Activated naive CD4-positive, alpha-beta T cell treated with anti-CD3 and anti-CD28 coated beads, Interleukin-2, amount 50 U/mL, for 16 hours (primary cell): ENCODE measurements at places on chromosomes 11 and 22.

- no peak for DNase-seq
Measured at GRCh38 chr22:37258753-37259401, 14.8 kb upstream of the RAC2 start.

DNA sequence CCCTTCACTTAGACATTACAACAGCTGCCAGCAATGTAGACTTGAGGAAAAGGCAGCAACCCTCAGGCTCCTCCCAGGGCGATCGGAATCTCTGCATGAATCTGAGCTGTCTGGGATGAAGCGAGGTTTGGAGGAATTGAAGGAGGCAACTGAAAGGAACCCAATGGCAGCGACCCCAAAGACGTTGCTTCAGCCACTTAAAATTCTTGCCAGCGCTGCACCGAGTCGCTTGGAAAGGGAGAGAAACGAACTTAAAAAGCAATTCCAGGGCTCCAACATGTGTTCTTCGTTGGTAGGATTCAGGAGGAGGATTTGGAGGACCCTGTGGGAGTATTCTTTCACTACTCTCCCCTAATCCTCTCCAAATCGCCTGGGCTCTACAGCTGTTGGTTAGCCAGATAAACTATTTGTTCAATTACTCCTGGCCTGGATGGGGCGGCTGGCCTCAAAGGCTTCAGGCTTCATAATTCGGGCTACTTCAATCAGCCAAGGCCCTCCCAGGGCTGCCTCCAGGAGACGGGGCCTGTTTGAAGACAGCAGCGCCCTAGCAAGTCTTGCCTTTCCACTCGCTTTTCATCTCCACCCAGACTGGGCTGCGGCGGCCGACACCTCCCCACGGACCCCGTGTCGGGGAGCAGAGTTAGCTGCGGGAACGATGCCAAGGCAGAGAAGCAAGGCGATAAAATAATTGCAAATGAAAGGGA, 72.4 kb upstream of the TMEM45B start:
- DNase-seq = no peak

GRCh38 chr22:19522190-19522880, 1.9 kb downstream of the CLDN5 start:
- no peak for DNase-seq

- no peak for DNase-seq
Measured at GRCh38 chr11:78140392-78141077, 1.1 kb upstream of the ALG8 start.

DNA sequence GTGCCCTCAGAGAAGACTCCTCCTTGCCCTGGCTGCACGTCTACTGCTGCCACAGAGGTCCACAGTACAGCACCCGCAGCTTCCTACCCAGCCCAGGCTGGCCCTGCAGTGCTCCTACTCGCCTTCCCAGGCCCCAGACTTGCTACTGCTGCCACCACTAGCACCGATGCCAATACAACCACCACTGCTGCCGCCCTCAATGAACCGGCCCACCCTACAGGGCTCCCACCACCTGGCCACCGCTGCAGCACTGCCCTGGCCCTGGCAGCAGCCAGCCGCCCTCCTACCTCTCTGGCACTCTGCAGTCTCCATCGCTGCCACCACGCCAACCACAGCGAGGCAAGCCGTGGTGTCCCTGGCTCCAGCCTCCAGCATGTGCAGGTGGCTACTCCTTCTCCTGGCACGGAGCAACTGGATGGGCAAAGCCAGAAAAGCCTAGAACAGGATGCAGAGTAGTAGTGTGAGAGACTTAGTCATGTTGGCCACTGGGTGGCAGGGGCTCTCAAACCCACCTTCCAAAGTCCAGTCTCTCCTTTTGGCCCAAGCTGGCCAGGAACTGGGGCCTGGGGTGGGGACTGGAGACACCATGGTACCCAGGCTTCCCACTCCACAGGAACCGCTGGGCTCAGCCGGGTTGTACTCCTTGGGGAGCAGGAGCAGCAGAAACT, 39.4 kb downstream of the C22orf42 start:
- DNase-seq = no peak

DNA sequence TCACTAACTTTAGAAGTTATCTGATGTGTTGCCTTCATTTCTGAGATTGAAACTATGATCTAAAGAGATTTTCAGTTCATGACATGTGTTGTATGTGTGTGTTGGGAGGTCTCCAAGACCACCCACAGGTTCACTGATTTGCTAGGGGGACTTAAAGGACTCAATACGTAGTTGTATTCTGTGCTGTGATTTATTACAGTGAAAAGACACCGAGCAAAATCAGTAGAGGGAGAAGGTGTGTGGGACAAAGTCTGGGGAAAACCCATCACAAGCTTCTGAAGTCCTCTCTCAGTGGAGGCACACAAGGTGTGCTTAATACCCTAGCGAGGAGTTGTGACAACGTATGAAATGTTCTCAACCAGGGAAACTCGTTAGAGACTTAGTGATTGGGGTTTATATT, 35.6 kb downstream of the RNF169 start:
- no peak for DNase-seq

DNA sequence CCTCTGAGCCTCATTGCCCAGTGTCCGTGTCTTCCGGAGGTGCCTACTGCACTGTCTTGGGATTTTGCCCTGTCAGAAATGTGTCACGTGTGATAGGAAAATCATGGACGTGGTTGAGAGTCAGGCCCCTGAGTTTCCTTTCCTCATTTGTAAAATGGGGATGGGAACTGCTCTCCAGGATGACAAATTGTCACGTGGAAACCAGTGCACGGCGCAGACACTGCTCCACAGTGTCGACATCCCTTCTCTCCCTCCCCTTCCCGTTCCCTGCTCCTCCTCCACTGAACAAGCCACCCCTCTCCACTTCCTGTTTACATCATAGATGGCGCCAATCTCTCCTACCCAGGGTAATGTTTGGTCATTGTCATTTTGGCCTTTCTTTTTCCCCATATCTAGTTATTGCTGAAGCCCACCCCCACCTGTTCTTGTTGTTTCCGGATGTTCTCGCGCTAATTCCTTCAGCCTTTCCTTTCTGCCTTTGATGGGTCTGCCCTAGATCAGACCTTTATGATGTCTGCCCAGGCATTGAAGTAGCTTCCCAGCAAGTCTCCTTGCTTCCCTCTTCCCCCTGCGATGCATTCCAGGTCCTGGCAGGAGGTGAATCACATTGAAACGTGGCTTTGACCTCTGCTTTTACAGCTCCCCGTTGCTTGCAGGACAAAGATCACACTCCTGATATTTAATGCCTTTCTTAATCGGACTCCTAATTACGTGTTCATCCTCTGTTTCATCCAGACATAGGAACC, 91.8 kb downstream of the TBC1D22A start:
- DNase-seq = no peak

DNA sequence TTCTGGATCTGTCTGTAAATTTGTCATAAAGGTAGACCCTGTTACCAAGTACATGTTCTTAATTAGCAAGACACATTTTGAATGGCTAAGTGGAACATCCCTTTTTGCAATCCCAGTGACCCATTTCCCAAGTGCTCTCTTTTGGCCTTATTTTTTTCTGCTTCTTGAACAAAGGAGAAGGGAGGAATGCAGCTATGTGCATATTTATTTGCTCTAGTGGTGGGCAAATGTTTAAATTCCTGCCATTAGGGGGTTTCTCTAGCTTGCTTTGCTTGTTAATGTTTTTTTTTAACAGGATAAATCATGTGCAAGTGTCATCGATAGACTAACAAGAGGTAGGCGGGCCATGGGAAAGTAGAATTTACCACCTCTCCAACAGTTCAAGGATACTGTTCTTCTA, 135.7 kb downstream of the COMMD9 start:
- no peak for DNase-seq

DNA sequence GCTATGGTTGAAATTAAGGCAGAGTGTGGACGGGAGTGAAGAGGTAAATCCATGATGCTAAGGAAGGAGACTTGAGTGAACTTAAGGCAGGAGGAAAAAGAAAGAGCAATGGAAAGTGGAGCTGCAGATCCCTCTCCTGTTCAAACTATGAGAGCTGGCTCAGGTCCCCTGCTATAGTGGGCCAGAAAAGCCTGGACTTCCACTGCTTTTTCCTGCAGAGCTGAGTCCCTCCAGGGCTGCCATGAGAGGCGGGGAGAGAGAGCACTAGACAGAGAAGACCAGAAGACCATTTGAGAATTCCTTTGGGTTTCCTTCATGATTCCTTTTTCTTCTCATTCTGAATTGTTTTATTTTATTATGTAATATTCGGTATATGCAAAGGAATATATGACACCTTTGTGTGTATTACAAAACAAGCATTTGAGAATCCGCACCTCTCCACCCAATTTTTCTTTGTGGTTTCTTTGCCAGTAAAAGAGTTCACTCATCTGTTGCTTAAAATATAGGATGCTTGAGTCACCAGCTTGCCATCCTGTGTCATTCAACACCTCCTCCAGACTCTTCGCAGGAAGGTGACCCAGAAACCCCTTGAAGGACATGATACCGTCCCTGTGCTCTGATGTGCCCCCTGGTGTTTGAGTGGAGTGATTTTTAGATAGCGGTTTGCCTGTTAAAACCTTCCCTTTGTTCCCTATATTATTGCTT, 24.4 kb downstream of the SREBF2 start:
- DNase-seq = peak; percentile 80

DNA sequence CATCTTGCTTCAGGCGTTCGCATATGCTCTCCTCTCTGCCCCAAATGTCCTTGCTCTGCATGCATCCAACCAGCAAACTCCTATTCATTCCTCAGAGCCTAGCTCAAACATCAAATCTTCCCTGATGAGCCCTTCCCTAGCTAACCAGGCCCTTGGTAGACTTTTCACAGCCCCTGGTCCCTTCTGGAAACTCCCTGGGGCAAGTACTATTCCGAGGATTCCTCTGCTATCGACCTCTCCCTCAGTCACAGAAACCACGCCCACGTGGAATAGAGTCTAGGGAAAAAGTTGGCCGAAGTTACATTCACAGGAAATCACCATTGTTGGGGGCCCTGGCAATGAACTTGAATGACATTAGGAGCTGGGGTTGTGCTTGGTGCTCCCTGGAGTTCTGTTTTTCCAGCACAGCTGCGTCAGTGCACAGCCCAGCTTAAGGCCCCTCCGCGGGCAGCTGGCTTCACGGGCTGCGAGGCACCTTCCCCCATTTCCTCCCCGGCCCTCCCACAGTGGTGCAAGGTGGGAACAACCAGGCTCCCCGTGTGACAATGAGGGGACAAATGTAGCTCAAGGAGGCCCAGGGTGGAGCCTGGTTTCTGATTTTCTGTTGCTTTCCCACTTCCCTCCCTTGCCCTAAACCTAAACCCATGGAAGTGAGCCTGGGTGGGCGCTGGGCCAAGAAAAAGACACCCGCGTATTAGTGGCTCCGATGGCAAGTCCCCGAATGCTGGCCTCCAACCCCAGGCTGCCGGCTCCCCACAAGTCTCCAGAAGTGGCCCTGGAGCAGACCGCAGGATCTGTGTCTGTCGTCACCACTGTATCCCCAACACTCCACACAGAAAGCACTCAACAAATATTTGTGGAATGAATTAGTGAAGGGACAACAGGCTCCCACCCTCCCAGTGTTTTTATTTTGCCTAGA, 4.3 kb upstream of the ATP5MGL start:
- DNase-seq = no peak

DNA sequence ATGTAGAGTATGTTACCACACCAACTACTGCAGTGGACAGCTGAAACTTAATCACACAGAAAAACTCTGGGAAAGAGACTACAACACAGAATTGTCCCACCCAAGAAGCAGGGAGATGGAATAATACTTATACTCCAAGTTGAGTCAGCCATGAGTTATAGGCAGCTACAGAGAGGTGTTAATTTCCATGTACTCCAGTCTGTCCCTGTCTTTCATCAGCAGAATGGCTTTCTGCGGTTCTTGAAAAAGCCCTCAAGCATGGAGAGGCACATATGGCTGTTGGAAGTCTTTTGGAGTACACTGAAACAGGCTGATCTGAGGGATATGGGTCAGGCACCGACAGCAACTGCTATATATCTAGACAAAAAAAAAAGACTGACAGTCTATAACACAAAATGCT, 219.5 kb downstream of the DLG2 start:
- DNase-seq = no peak

DNA sequence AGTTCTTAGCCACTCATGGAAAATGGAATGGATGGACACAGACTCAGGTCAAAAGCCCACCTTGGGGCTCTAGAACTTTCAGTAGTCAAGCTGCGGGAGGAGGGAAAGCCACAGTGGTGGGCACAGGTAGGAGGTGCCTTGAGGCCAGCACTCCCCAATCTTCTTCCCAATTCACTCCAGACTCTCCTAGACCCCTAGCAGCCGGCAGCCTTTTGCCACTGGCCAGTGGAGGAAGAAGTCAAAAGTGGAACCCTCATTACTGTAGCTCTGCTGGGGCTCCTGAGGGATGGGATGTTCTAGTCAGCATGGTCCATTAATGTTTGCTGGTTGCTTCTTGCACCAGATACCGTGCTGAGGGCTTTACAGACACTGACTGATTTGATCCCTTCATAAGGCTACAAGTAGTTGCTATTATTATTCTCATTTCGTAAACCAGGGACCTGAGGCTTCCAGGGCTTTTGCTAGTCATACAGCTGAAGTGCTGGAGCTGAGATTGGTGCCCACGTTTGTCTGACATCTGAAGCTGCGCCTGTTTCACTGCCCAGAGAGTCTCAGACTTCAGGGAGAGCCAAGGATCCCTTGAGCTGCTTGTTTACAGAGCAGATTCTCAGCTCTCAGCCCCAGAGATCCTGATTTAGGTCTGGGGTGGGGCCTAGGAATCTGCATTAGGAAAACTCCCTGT, 1.1 kb downstream of the UCP3 start:
- no peak for DNase-seq

- DNase-seq = no peak
Measured at GRCh38 chr11:128903248-128904061, 12.3 kb downstream of the KCNJ5 start.

- DNase-seq = peak; percentile 45
Measured at GRCh38 chr22:40046126-40046525, 51.4 kb downstream of the FAM83F start.

GRCh38 chr22:31089160-31090100, 8.3 kb downstream of the SMTN start:
- DNase-seq = no peak

GRCh38 chr11:15988693-15989231, 367.6 kb downstream of the SOX6 start:
- no peak for DNase-seq

GRCh38 chr11:10322830-10323792, 18.2 kb downstream of the ADM start:
- peak; percentile 57 for DNase-seq

DNA sequence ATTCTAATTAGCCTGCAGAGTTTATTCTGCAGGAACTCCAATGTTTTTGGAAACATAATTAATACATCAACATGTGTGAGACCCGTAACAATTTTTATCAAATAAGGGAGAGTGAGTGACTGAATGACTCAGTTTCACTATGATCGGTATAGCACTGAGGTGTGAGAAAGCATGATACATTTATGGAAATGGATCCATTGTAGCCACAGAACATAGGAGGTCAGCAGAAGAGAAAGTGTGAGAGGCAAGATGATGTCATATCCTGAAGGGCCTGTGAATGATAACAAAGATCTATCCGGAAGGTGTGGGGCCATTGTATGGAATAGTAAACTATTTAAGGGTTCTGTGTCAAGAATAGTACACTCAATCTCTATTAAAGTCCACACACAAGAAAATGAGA, 1406.1 kb upstream of the TENM4 start:
- no peak for DNase-seq

DNA sequence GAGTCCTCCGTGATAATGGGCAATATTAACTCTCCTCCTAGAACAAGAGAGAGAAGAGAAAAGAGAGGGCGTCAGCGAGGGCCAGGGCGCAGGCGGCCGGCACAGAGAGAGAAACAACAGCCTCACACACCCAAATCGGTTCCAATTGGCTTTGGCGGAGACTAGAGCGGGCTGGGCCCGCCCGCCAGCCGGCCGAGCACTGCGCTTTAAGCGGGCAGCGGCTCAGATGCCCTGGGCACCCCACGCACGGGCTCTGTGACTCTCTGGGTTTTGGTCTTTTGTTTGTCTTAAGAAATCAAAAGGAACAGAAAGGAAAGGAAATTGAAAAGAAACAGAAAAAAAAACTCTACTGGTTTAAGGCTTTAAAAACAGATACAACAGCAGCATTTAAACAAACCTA, 17.0 kb downstream of the SLC22A12 start:
- no peak for DNase-seq
